Fibroblast of upper back skin (primary cell): ENCODE measurements at places on chromosomes 11 and 22.

DNA sequence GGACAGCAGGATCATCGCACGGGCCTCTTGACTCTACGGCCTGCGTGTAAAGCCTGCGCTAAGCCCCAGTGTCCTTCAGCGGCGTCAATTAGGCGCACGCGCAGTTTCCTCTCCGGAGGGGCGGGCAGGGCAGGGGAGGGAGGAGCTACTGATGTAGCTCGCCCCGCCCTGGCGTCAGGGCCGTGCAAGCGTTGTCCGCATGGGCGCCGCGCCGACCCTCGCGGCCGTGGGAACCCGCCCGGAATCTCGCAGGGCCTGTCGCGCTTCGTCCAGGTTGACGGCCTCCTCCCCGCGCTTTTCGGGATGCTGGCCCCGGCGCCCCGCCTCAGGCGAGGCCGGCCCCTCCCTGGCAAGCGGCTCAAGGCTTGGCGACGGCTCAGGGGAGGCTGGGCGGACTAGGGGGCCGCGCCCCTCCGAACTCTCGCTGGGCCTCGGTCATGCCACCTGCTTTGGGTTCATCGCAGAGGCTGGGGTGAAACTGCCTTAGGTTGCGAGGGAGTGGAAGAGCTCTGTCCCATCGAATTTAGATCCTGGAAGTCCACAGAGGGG lies 61.1 kb downstream of the ST3GAL4 start:
- DNase-seq = peak; percentile 82

DNA sequence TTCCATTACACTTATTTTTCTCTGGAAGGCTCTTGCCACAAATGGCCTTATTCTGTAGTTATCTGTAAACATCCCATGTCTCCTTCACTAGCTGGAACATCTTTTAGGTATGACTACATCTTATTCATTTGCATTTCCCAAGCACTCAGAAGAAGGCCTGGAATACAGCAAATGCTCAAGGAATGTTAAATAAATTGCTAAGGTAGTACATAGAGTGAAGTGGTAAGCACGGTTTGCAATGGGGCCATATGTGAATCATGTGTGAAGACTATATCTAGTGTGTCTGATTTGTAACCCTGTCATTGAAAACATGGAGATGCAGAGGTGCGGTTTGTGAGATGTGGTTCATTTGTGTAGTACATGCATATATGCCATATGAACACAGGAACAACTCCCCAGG lies 33.5 kb downstream of the GDPD4 start:
- peak; percentile 78 for DNase-seq

DNA sequence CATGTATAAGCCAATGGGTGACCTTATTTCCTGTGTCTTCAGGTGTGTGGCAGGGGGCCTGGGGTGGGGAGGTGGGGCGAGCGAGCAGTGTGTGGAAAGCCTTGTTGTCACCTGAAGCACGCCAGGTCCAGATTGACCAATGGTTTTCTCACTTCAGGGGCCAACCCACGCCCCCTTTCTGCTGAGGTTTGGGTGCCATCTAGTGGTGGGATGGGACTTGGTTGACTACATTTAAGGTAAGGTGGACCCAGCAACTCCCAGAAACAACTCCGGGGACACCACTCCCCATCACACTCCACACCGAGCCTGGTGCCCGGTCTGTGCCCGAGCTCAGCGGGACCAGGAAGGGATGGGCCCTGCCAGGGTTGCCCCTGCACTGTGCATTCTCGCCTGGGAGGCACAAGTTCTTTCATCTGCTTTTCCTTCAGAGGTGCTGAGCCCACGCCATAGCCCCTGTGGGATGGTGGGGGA lies 40.0 kb downstream of the TPCN2 start:
- DNase-seq = peak; percentile 72

GRCh38 chr11:57646194-57646798 lies 3.4 kb downstream of the YPEL4 start:
- no peak for DNase-seq

DNA sequence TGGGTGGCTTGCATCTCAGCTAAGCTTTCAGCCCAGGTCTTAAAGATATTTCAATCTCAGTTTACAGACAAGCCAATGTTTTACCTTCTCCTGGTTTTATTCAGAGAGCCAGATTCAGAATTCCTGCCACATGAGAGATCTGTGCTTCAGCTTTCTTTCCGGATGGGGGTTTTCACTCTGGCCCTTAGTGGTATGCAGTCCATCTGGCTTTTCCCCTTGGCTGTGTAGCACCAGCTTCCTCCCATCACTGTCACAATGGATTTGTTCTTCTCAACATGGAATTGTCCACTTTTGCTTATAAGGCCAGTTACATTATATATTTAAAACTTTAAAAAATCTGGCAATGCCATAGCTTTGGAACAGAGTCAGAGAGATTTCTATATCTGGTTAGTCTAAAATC lies 303.9 kb downstream of the ETS1 start:
- peak; percentile 74 for DNase-seq

GRCh38 chr11:96257972-96258934 lies 84.7 kb downstream of the MAML2 start:
- DNase-seq = no peak
